Stimulated activated CD4-positive, alpha-beta T cell treated with anti-CD3 and anti-CD28 coated beads, Interleukin-1b, Interleukin-23, amount 100 ng/mL, for 48 hours (primary cell): ENCODE measurements at places on chromosomes 2 and 18.

GRCh38 chr18:57533868-57534510, 52.5 kb downstream of the FECH start:
- no peak for DNase-seq

- no peak for DNase-seq
These were observed 438.3 kb downstream of the ZNF521 start for GRCh38 chr18:24913507-24914170.

GRCh38 chr2:187862715-187863114, 308.5 kb upstream of the TFPI start:
- no peak for DNase-seq

GRCh38 chr2:189487283-189488007, 46.2 kb downstream of the WDR75 start:
- no peak for DNase-seq

GRCh38 chr18:75262511-75262910, 51.9 kb downstream of the TSHZ1 start:
- DNase-seq = no peak

DNA sequence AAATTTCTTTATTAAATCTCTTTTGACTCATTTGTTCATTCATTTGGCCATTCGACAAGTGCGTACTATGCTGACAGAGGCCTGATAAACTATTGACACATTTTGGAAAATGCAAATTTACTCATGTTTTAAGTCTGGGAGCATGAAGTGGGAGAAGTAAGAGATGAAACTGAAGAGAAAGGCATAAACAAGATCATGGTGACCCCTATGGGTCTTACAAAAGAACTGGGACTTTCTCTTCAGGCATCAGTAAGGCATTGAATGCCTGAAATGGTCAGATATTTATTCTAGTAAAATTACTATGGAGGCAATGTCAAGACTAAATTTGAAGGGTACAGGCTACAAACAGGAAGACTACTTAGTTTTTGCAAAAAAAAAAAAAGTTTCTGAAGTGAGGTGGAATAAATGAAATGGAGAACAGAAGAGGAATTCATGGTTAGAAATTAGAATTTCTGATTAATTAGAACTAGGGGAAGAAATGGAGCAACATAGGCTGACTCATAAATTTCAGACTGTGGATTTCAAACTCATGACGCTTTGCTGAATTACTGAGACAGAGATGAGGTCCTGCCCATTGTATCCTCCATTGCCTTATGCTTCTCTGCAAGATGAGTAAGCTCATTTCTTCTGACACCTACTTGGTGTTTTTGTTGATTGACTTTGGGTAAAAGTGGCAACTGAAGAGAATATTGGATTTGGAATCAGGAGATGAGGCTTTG, 32.7 kb downstream of the VSNL1 start:
- DNase-seq = no peak

- no peak for DNase-seq
These were observed 193.7 kb downstream of the DNER start for GRCh38 chr2:229520691-229521096.

DNA sequence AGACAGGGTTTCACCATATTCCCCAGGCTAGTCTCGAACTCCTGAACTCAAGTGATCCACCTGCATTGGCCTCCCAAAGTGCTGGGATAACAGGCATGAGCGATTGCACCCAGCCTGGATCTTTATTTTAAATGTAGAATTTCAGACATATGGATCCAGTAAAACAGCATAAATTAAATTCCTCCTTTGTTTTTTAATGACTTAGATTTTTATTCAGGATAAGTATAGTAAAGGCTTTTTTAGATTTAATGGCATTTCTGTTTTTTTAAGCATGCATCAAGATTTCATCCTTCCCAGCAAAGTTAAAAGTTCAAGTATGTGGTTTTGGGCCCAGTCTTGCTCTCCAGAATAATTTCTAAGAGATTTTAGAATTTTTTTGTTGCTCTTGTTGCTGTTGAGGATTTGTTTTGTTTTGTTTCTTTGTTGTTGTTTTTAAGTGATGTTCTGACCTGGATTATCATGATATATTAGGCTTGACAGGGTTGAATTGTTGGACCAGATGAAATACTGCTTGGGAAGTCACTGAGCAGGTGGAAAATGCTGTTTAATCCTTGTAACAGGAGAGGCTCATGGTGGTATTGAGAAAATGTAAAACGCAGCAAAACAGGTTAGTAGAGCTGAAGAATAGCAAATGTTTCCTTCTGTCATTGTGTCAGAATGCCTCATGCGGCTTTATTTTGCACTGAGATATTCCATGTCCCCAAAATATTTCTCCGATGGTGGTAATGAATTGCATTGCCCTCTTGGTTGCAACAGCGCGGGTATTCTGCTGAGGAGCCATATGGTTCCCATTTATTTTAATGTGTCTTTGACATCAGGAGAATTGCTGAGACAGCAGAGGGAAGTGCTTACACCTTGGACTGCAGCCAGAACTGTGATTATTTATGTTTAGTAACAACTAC, 147.9 kb downstream of the GALNT3 start:
- DNase-seq = no peak

DNA sequence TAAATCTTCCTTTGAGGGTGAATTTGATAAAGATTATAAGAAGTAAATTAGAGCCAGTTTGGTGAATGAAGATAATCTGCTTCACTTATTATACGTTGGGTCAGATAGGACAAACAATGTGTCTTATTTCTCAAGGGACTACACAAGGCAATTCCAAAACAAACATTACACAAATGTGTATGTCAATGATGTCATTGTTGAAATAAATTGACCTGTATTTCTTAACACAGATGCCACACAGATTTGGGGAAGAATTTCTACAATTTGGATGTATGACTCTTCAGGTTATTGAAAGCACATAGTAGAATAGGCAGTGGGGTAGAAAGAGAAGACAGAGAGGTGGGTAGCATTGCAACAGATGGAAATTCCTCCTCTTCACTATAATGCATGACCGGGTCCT, 6.9 kb upstream of the CRIM1 start:
- no peak for DNase-seq

DNA sequence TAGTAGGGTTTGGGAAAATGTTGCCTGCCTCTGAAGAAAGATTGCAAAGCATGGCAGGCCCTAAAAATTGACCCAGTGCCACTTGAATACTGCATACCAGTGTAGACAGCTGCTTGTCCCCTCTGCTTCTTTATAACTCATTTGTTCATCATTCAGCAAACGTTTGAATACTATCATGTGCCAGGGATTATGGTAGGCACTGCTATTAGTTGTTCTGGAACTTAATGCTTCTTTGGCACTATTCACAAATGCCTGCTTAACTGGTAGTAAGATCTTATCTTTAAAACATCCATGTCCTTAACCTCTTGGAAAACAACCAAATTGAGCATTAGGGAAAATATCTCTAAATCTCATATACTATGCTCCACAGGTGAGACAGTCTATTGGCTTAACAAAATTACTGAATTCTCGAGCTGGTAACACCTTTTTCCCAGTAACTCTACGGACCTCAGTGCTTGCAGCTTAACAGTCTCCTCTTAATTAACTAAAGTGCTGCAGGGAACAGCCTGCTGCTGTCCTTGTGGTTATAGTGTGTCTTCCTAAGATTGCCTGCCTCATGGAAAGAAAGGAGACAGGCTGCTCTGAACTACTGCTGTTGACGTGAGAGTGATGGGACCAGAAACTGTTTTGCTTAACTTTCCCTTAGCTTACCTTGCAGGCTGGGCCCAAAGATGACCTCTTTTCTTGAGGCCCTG, 93.2 kb downstream of the MIB1 start:
- DNase-seq = no peak

- no peak for DNase-seq
These were observed 28.5 kb downstream of the GPR55 start for GRCh38 chr2:230896346-230897115.

DNA sequence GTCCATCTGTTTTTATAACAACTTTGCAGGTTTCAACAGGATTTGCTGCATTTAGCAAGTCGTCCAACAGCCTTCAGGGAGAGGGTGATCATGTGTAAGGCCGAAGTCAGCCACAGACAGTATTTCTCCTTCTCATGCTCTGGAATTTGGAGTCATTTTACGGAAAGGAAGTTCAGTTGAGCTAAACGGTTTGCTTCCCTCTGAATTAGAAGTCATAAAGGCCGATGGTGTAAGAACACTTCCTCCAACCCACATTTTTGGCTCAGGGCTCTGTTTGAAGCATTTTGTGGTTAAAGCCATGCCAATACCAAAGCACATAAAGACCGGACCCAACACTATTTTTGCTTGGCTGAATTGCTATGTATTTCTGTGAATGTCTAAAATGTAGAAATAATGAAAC, 129.5 kb downstream of the TMEM182 start:
- DNase-seq = no peak

GRCh38 chr2:13923823-13924222, 708.7 kb upstream of the LRATD1 start:
- no peak for DNase-seq

- DNase-seq = peak; percentile 41
These were observed 18.2 kb upstream of the GPR55 start for GRCh38 chr2:230942920-230943896.

DNA sequence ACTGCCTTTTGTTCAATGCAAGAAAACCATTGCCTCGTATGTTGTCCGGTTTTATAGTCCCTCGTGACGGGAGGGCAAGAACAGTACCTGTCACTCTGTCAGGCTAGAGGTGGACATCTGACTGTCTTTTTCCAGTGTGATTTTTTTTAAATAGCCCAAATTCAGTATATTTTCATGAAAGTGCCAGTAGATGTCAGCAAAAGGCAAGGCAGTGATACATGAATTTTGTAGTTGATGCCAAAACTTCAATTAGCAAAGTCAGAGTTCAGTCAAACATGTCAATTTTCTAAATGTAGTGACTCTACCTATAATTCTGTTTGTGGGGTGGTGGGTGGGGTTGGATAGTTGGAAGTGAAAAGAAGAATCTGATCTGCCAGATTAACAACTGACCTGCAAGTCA, 296.0 kb upstream of the MC4R start:
- no peak for DNase-seq

DNA sequence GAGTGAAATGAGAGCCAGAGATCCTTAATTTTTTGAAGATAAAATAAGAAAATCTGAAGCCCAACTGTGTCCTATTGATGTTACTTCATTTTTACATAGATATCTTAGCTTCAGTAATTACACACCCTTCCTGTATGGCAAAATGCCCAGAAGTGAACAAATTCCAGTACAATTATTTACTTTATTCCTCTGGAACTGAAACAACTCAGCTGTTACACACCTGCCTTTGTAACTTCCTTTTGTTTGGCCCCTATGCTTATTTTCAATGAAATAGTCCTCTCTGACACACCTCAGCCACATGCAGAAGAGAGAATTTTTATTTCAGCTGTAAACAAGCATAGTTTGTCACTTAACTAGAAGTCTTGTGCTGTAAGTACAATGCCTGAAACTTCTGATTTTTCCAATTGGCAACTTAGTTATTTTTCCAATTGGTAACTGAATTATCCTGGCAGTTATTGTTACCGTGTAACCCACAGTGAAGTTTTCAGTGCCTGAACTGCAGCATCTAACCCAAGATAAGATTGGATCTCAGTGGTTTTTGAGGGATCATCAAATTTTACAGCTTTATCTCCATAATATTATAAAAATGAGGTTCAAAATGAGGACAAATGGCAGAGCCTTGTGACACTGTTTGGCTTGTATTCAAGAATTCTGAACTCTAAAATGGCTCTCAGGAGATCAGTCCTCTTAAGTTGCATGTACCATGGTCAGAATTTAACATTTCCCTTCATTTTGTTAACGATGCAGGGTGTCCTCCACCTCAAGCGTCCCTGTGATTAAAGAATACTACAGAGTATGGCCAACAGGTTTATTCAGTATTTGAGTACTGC, 82.6 kb downstream of the PKP4 start:
- no peak for DNase-seq

DNA sequence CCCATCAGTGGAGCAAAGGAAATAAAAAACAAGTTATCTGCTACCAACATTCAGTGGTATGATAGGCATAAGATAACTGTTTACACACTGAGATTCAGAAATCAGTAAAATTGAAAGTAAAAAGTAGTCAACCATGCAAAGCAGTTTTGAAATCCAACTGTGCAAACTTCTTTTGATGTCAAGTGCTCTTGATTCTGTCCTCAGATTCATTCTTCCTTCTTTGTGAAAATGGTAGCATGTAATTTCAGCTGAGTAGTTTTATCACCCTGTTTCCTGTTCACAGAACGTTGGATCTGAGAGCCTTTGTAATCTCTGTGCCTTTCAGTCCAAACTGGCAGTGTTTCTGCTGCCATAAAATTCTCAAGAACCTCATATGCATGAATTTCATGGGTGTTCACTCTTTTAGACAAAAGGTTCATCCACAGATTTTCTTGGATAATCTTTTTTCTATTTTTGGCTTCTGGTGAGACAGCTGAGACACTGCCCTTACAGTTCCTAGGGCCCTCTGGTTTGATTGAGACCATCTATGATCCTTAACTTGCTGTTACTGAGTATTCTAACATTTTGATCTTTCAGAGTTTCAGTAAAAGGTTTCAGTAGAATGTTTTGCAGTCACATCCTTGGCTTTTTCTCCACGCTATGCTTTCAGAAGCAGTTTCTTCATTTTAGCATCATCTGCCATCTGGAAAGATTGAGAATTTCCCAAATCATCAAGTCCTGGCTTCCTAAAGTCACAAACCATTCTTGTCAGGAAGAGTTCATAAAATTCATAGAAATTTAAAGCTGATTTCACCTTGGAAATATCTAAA, 272.3 kb upstream of the EPHA4 start:
- no peak for DNase-seq

DNA sequence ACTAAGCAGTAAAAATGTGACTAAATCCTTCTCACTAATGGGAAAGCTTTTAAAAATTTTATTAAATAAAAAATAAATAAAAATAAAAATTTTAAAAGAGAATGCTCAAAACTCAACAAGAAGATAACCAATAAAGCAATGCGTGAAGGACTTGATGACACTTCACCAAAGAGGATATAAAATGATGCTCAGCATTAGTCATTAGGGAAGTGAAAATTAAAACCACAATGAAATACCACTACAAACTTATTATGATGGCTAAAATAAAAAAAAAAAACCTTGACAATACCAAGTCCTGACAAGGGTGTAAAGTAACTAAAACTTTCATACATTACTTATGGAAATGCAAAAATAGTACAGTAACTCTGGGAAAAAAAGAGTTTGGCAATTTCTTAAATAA, 3.3 kb upstream of the WDR75 start:
- no peak for DNase-seq

DNA sequence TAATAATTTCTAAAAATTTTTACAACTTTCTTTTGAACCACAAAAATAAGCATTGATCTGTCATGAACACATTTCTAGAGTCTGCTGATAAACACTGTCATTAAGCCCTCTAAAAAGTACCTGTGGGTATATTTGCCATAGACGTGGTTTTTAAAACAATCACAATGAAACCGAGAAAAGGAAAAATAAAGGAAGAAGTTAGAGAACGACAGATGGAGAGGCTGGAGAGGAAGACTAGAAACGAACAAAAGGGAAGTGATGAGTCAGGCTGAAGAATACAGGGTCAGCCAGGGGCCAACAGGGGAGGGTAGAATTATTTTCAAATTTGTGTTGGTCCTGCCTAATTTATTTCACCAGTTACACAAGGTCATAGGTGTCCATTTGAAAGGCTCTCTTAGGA, 62.0 kb downstream of the MYL12B start:
- no peak for DNase-seq

- no peak for DNase-seq
These were observed 26.1 kb upstream of the SERTAD2 start for GRCh38 chr2:64679673-64680425.
